NCI-H1105 treated with DMSO at 0.1 percent for 48 hours (cell line): ENCODE measurements at places on chromosomes 2 and 18.

DNA sequence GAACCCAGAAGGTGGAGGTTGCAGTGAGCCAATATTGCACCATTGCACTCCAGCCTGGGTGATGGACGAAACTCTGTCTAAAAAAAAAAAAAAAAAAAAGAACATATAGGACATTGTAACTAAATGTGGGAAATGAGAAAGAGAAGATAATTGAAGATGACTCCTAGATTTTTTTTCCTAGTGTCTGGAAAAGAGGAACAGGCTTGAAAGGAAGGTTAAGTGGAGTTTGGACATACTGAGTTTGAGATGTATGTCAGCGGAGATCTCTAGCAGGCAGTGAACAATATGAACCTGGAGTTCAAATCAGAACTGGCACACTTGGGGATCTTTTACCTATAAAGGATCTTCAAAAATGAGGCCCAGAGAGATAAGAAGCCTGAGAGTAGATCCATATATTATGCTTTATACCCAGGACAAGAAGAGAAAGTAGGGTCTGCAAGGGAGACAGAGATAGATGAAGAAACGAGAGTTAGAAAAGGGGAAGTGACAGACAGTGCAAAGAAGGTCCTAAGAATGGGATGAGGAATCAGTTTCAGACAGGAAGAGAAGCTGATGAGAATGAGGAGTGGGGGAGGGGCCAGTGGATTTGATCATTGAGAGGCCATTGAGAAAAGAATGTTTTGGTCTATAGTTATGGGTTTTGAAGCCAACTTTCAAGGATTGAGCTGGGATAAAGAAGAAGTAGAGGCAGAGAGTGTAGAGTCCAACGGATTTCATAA lies 46.9 kb upstream of the CD28 start:
- no peak for DNase-seq

GRCh38 chr2:224442071-224442967 lies 40.4 kb upstream of the FAM124B start:
- DNase-seq, result no peak

DNA sequence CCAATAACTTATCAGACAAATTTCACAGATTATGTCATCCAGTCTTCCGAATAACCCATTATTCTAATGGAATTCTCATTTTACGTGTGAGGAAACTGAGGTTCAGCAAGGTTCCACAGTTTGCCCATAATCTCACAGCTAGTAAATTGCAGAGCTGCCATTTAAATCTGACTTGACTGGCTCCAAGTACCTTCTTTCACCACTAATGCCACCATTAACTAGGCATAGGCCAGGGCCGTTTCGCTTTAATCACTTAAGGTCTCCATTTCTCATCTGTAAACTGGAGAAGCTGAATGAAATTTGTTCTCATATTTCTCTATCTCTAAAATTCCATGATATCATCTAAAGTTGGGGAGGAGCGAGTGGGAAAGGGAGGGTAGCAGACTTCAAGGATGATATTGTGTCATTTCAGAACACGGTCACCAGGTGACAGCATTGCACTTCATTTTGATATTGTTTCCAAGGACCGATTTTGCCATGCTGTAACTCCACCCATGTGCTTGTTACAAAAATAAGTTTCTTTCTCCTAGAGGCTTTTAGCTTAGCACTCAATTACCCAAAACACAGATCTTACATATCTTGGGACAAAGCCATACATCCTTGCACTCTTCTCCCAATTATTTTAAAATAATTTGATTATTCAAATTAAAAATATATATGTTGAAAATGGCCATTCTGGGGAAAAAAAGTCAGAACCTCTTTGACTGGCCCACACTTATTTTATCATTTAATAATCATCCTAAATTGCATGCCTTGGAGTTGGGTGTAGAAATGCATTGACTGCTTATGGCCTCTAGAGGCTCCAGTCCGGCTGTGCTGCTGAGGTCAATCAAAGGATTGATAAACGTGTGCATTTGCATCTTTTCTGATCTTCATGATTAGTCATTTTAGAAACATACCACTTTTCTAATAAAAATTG lies 123.8 kb downstream of the AKAIN1 start:
- peak; percentile 50 for DNase-seq

DNA sequence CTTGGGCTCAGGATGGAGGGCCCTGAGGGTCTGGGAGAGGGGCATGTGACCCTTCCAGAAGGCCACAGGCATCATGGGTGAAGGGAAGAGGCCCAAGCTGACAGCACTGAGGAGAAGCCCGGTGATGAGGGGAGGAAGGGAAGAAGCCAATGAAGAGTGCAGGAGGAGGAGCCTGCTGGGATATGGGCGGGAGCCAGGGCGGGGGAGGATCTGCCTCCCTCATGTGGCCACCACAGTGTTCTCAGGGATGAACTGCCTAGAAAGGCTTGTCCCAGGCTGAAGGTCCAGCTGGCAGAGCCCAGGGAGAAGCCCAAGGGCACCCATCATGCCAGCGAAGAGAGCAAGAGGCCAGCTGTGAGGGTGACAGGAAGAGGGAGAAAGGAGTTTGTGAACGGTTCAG lies 24.6 kb upstream of the PLB1 start:
- no peak for DNase-seq

- DNase-seq, result no peak
Observed at GRCh38 chr2:2568411-2568810, 237.3 kb upstream of the MYT1L start.

- DNase-seq, result no peak
Observed at GRCh38 chr2:100754951-100755350, 65.0 kb upstream of the NPAS2 start.

DNA sequence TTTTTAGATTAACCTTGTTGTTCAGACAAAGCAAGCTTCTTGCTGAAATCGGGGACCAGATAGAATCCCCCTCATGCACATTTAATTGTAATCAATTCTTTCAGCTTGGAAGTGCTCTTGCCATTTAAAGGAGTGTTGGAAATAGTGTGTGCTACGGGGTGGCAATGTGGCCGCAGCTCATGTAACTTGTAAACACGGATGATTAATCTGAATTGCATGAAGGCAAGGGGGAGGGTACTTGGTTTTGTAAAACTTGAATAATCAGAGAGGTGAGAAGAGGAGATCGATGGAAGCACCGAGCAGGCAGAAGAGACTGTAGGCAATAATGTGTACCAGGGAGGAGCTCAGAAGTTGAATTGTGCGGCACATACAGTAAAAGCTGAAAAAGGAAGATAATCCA lies 273.5 kb downstream of the PTGR3 start:
- no peak for DNase-seq

DNA sequence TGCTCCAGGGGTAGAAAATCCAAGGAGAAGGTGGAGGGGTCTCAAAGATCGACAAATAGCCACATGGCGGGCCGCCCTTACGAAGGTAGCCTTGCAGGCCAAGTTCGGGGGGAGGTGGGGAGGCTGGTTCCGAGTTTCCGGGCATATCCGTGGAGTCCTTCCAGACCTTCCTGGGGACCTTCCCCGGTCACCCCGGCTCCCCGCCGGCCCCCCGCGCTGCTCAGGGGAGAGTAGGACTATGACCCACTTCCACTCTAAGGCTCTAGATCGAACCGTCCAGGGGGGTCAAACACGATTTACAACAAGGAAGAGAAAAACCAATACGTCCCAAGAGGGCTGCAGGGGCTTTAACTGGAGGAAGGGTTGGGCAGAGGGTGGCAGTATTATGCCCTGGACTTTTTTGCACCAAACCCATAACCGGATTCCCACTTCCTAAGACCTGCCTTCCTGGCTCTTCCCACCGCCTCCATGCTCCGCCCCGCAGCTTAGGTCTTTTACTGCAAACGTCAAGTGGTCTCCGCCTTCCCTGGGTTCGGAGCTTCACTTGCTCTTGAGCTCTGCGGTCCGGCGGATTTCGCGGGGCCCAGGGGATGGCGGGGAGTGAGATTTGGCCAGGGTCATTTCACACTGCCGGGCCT lies 779 bp upstream of the LYPD6 start:
- peak; percentile 73 for DNase-seq

DNA sequence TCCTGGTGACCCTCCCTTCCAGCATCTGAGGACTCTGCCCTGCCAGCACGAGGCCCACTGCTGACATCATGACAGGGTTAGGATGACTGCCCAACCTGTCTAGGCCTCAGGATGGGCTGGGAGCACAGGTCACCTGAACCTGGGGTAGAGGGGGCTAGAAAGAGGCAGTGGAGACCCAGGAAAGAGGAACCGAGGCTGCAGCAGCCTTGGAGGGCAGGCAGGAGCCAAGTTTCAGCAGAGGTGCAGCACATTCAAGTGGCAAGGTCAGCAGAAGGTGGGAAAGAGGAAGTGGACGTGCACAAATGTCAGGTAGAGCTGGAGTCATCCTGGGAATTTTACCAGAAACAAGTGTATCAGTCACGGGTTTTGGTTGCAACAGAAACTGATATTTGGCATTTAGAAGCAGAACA lies 13.6 kb upstream of the RAB10 start:
- no peak for DNase-seq

DNA sequence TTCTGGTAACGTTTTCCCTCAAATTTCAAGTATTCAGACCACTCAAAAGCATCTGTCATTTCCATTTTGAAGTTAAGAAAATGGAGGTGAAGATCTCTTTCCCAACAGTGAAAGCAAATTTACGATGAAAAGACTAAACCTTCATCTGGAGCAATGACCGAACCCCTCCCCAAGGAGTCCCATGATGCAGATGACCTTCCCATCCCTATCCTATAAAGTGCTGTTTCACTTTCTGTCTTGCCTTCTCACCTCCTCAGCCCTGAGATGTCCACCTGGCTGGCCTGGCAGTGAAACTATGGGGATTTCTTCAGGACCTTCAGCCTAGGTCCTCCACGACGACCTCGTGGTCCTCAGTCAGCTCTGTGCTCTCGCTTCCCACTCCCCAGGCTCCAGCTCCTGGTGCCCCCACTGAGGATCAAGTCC lies 925 bp upstream of the NPC1 start:
- DNase-seq, result no peak

GRCh38 chr2:38192976-38193375 lies 117.0 kb upstream of the CYP1B1 start:
- no peak for DNase-seq

DNA sequence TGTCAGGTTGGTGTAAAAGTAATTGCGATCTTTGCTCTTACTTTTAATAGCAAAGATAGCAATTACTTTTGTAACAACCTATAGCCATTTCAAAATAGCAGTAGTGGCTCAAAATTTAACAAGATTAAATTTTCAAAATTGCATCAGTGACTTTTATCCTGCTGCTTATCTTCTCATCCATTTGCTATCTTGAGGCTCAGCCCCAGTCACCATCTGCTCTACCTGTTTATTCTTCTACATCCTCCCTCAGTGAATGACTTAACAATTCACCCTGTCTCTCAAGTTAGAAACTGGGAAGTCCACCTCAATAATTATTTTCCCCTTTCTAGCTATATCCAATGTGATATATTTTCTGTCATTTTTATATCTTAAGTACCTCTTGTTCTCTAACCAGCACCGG lies 148.6 kb upstream of the ZNF804A start:
- DNase-seq, result no peak

DNA sequence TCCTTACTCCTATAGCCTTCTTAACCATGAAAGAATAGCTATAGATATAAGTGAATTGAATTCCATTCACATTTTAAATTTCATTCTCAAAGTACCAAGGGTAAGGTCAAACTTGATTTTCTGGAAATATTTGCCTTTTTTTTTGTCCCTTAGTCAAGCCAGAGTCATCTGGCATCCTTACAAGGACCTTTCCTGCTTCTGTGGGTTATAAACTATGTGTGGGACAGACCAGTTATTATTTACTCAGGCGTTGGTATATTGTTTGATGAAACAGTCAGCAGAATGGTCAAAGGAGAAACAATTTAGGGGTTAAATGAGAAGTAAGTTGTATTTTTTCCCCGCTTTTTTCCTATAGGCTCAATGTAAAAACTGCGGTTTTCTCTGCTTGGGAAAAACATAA lies 1103.2 kb upstream of the ZEB2 start:
- DNase-seq, result no peak

GRCh38 chr18:58967751-58968254 lies 103.1 kb downstream of the ZNF532 start:
- no peak for DNase-seq

GRCh38 chr2:160920061-160920460 lies 240.2 kb upstream of the TANK start:
- no peak for DNase-seq

- DNase-seq, result no peak
Observed at GRCh38 chr2:109523536-109524361, 90.0 kb downstream of the SEPTIN10 start.

- DNase-seq, result no peak
Observed at GRCh38 chr2:170123593-170123992, 54.4 kb upstream of the MYO3B start.

GRCh38 chr18:59279722-59280121 lies 6.5 kb upstream of the RAX start:
- DNase-seq, result peak; percentile 24

DNA sequence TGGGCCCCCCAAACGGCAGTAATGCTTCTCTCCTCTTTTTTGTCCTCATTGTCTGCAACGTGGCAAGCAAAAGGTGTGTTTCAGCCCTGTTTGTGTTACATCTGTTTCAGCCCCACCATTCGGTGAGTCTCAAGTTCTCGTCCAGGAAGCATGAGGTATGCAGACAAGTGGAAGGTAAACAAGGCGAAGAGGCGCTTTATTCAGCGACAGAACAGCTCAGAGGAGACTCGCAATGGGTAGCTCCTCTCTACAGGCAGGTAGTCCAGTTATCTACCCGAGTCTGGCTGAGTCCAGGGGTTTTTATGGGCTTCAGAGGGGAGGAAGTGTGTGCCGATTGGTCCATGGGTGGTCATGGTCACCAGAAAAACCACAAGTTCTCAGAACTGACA lies 733.4 kb upstream of the CDH7 start:
- no peak for DNase-seq

- no peak for DNase-seq
Observed at GRCh38 chr18:80196528-80197320, 50.6 kb downstream of the PARD6G start.

DNA sequence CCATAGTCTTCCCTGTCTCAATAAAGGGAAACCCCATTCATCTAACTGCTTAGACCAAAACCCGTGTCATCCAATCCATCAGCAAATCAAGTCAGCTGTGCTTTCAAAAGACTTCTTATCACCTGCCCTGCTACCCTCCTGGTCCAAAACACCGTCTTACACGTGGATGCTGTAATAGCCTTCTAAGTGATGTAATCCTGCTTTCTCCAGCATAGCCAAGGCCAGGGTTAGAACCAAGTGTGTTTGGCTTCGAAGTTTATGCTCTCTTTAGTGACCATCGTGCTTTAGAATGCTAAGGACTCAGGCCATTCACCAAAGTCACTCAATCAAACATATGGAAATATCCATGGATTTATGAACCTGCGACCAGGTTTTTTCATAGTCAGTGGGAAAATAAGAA lies 25.5 kb downstream of the NEB start:
- no peak for DNase-seq

- peak; percentile 68 for DNase-seq
Observed at GRCh38 chr2:106960683-106961161, 74.8 kb upstream of the ST6GAL2 start.

DNA sequence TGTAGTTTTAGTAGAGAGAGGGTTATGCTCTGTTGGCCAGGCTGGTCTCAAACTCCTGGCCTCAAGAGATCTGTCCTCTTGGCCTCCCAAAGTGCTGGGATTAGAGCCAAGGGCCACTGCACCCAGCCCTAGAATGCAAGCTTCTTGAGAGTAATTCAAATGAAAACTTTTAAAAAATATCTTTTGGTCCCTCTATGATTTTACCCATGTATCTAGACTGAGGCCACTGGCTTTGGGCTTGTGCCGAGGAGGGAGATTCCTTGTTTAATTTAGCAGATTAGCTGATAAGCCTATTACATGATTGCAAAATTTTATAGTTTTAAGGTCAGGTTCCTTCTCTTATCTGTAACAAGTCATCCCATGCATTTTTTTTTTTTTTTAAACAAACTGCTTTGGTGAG lies 59.5 kb upstream of the CCDC195 start:
- no peak for DNase-seq

GRCh38 chr2:240195316-240195861 lies 54.9 kb upstream of the OTOS start:
- DNase-seq, result no peak

- no peak for DNase-seq
Observed at GRCh38 chr2:136495636-136496035, 269.7 kb upstream of the THSD7B start.
